ENCODE measurements at places on chromosomes 6 and 20.
A peak's percentile ranks its signal among the peaks of the same experiment; 100 is the strongest.

DNA sequence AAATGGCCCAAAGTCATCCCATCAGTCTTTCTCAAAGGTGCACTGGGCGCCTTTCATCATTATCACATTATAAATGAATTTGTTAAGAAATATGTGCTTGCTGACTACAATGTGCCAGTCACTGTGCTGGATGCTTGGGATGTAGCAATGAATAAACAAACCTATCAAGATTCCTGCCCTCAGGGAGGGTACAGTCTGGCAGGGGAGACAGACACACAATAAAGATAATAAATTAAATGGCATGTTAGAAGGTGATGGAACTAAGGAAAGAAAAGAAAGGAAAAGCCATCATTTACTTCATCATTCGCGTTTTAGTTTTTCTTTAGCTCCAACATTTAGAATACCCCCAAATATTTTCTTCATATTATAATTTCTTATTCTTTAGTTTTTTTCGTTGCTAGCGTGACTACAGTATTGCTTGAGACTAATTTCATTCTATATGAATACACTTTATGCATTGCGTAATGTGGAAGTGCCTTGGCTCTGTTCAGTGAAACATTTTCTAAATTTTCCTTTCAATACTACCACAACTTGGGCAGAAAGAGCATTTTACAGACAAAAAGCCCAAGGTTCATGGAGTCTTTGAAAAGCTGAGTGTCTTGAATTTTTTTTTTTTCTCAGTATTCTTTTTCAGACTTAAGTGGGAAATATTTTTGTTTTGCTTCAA is 48.7 kb upstream of the CITED2 start:
- no peak for DNase-seq

DNA sequence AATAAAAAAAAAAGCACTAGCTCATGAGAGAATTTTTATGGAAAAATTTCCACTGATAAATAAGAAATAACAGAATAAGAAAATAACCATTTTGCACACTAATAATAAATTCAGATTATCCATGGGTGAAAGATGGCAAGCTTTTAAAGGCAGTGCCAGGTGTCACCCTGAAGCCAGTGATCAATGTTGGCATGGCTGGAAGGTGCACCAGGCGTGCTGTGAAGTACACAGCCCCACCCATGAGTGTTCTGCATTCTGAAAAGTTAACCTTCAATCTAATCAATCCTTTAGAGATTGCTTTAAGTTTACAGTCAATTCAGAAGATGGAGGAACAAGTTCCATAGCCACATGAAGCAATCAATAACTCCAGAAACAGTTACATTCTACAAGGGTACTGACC is 284.4 kb downstream of the C6orf118 start:
- no peak for DNase-seq

DNA sequence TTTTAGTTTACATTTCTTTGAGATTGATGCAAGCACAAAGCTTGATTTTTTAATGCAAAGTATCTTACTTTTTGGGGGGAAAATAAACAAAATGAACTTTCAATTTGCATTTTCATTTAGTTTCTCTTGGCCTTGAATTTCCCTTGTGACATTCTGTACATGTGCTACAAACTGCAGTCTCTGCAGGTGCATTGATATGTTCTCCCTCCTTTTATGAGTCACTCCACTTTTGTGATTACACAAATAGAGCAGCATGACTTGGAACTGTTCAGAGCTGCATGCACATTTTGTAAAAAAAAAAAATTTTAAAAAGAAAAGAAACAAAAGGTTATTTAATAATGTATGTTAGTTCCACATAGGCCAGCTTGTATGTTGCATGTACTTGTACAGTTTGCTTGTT is 220.0 kb upstream of the KCNQ5 start:
- DNase-seq, result no peak

DNA sequence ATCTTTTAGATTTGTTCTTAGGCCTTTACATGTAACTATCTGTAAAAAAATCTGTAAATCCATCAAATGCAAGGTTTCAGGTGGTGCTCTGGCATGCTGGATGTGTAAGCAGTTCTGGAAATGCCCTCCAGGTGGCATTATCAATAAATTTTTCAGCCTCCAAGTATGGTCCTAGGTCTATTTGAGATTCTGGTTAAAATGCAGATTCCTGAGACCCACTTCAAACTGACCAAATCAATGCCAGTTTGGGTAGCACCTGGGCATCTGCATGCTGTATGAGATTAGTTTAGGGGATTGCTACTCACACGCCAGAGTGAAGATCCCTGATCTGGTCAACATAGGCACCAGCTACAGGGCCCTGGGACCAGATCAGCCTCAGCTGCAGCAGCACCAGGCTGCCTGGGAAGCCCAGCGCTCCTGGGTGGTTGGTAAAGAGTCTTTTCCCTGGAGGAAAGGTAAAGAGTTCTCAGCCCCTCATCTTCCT is 507.3 kb upstream of the CITED2 start:
- peak; percentile 12 for DNase-seq

DNA sequence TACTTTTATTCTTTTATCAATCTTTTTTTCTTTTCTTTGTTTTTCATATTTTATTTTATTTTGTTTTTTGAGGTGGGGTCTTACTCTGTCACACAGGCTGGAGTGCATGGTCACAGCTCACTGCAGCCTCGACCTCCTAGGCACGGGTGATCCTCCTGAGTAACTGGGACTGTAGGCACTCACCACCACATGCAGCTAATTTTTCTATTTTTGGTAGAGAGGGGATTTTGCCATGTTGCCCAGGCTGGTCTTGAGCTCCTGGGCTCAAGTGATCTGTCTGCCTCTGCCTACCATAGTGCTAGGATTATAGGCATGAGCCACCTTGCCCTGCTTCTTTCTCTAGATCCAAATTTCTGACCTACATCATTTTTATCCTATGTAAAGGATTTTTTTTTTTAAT is 153.2 kb downstream of the CDKAL1 start:
- no peak for DNase-seq

All from GM18507 (cell line).